PC-9 (cell line): ENCODE measurements at places on chromosomes 1 and 21. TPM values are rescaled to one million over a fixed set of nuclear protein-coding genes. Genes with fewer than 3 reads are reported as not detected.
A peak's percentile ranks its signal among the peaks of the same experiment; 100 is the strongest.

GRCh38 chr1:41715441-41716095 lies 203.2 kb downstream of the HIVEP3 start:
- no peak for DNase-seq

DNA sequence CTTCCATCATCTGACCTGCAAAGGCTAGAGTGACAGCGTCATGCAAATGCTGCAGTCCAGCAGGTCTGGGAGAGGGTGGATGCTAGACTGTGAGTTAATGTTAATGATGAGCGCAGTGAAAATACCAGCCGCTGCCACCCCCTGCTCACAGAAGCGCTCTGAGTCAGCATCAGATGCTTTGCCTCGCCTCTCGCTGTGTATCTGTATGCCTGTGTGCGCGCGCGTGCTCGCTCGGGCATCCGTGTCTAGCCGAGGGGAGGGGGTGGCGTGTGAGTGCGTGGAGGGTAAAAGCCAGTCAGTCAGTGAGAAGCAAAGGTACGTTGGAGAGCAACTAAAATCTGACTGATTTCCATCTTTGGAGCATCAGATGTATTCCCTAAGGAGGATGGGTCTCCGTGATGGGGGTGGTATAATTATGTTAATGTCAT lies 858.7 kb downstream of the USP25 start:
- peak; percentile 78 for DNase-seq

- peak; percentile 37 for DNase-seq
These were observed 60.5 kb upstream of the USP25 start for GRCh38 chr21:15669247-15669646.

- no peak for DNase-seq
These were observed 78.6 kb downstream of the TIAM1 start for GRCh38 chr21:31265366-31266013.

DNA sequence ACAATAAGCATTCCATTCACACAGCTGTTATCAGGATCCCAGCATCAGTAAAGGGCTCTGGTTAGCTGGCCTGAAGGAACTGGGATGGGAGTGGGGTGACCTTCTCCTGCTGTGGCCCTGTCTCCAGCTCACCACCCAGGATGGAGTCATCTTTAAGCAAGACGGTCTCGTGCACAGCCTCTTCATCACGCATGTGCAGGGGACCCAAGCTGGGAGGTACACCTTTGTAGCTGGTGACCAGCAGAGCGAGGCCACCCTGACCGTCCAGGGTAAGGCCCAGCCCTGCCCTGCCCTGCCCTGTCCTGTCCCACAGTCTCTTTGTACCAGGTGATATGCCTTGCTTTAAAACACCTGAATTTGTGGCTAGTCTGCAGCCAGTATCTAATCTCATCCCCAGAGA lies 24.3 kb downstream of the IGFN1 start:
- DNase-seq: no peak

- no peak for DNase-seq
These were observed 65.8 kb downstream of the USP25 start for GRCh38 chr21:15795533-15795932.

GRCh38 chr1:10338047-10338446 lies 60.8 kb upstream of the PGD start:
- DNase-seq: peak; percentile 18

DNA sequence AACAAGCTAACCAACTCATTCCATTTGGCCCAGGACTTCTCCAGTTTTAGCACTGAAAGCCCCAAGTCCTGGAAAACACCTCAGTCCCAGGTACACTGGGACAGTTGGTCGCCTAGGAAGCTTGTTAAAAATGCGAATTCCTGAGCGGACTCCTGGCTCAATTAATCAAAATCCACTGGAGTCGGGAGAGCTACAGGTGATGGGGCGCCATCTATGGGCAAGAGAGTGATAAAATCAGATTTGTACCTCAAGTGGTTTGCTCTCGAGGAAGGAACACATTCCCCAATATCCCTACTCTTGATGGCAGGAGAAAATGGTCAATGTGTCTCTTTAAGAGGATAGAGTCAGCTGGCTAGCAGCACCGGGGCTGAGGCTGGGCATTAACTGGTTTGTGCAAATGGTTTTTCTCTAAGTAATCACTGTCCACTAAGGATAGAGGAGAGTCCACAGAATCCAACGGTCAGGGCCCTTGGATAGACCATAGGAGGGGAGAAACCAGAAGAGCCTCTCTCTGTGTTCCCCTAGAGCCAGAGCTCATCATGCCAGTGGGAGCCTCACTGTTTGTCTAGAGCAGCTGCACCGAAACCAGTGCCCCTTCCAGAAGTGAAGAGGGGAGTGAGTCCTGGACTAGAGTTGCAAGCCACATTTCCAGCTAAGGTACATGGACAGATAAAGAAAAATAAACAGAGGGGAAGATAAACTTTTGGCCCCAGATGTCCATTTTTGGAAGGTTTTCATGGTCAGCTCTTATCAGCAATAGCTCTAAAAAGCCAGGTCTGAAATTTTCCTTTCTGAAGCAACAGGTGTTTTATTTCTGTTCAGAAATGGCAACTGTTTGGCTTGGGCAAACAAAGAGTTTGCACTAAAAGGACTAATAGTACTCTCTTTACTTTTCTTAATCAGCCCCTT lies 148.5 kb downstream of the TENT5C start:
- peak; percentile 65 for DNase-seq

- peak; percentile 65 for DNase-seq
These were observed 11.4 kb downstream of the UBASH3A start for GRCh38 chr21:42414928-42415769.

DNA sequence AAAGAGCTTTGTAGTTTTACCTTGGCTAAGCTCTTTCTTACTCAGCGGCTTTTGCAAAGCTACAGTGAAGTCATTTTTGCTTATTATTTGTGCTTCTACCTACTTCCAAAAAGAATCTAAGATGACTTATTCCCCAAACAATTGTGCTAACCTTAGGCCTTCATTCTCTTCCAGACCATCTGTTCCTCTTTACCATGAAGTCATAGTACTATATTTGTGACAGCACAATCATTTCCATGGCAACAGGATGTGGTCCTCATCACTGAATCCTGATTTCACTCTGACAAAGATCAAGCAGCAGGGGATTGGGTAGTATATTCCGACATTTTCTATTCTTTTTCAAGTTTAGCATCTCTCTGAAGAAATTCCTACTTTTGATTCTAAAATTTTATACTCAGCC lies 24.8 kb upstream of the NMNAT2 start:
- no peak for DNase-seq

- no peak for DNase-seq
These were observed 32.1 kb downstream of the RGL1 start for GRCh38 chr1:183837062-183837461.

DNA sequence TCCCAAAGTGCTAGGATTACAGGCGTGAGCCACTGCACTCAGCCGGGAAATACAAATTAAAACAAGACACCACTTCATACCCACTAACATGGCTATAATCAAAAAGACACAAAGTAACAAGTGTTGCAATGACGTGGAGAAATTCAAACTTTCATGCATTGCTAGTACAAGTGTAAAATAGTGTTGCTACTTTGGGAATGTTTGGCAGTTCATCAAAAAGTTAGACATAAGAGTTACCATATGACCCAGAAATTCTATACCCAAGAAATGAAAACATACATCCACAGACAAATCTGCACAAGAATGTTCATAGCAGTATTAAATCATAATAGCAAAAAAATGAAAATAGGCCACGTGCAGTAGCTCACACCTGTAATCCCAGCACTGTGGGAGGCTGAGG lies 16.4 kb downstream of the FOXJ3 start:
- DNase-seq: no peak

DNA sequence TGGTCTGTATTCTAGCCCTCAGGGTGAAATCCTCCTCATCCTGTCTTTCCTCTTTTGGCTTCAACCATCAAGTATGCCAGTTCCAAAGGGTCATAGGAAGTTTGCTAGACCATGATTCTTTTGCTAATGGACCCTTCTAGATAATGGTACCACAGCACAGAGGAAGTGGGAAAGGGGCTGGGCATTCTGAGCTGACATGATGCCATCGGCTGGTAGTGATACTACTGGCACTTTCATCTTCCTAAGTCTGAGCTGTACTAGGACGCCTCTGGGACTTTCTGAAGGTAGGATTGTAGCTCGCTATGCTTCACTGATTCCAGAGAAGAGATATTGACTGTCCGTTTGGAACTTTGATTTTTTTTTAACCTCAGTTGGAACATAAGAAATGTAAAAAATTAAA lies 11.4 kb downstream of the FASLG start:
- no peak for DNase-seq

The ADAM30 gene
- not detected in 2 replicates for total RNA-seq

The MMP23B gene
- total RNA-seq: 4.6 and 4.9 TPM in 2 replicates

The SFN gene
- 326 and 355 TPM in 2 replicates for total RNA-seq

The UFC1 gene
- total RNA-seq: 74.2 and 74.9 TPM in 2 replicates

The AKIRIN1 gene
- total RNA-seq: 76.9 and 80.0 TPM in 2 replicates

The SPATA6 gene
- total RNA-seq: not detected in 2 replicates
